ENCODE measurements at places on chromosomes 12 and 14. TPM values are rescaled to one million over a fixed set of nuclear protein-coding genes. Genes with fewer than 3 reads are reported as not detected.

GALNT6 gene
- total RNA-seq: 75.1 TPM

NELL2 gene
- total RNA-seq: not detected

KLHL42 gene
- total RNA-seq: 20.0 TPM

DNA sequence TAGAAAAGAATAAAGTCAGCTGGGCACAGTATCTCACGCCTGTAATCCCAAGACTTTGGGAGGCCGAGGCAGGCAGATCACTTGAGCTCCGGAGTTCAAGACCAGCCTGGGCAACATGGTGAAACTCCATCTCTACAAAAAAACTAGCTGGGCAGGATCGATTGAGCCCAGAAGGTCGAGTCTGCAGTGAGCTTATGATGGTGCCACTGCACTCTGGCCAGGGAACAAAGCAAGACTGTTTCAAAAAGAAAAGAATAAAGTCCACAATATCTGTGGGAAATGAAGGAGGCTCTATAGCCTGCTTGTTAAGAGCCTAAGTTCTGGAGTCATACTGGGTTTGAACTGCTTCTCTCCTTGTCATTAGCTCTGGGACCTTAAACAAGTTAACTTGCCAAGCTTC, 7.9 kb downstream of the MAPK1IP1L start:
- H3K4me3 ChIP-seq: no peak overlapping the region
- H3K4me1 ChIP-seq: peaks cover 45% of the 10 kb centered on the region
- H3K27ac ChIP-seq: peak overlapping the region; percentile 2
- peaks cover 52% of the 10 kb centered on the region for H3K36me3 ChIP-seq
- DNase-seq: no peak
- H3K27me3 ChIP-seq: 0 out of 2 replicates have a peak, but pooled peaks cover 2% of the 10 kb centered on the region

GRCh38 chr14:77338302-77338701, 17.5 kb downstream of the GSTZ1 start:
- no peak overlapping the region for H3K27ac ChIP-seq
- no peak for DNase-seq
- H3K4me1 ChIP-seq: peaks cover 19% of the 10 kb centered on the region
- peaks cover 10% of the 10 kb centered on the region for H3K36me3 ChIP-seq
- H3K27me3 ChIP-seq: no peaks in the 10 kb centered on the region

DNA sequence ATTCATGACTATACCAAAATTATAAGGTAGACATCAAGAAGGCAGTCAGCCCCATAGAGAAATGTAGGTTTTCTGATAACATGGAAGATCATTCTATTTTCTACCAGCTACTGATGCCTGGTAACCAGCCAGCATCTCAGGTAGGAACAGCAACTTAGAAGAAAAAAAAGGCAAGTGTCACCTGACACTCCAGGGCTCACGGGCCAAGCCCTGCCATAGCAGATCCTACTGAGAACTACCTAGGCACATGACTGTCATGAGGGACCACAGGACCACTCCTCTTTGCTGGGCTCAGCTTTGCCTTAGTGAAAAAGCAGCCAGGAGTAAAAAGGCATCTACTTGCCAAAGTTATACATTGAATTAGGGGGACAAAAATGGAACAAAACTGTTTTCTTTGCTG, 33.4 kb downstream of the CORO1C start:
- peaks cover 73% of the 10 kb centered on the region for H3K36me3 ChIP-seq
- no peak for DNase-seq
- H3K27ac ChIP-seq: peak overlapping the region; percentile 96
- peak overlapping the region; percentile 68 for H3K4me3 ChIP-seq
- H3K4me1 ChIP-seq: peaks cover 93% of the 10 kb centered on the region

DNA sequence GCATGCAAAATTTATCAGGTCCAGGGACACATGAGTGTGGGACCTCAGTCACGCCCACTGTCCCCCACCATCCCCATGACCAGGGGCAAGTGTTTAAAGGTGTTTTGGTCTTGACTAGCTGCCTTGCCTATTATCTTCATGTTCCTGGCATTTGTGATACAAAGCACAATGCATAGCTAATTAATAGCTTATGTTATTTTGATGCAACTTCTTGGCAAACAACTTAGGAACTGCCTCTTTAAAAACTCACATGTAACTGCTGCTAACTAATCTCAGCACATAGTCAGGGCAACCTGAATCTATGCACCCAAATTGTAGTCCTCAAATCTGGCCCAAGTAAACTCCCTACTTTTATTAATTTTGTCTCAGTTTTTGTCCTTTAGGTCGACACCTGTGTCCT, 7.4 kb upstream of the OR6J1 start:
- no peaks in the 10 kb centered on the region for H3K36me3 ChIP-seq
- no peak for DNase-seq
- H3K27me3 ChIP-seq: no peaks in the 10 kb centered on the region
- no peak overlapping the region for H3K27ac ChIP-seq
- peaks cover 11% of the 10 kb centered on the region for H3K4me1 ChIP-seq
